HFFc6 (cell line): ENCODE measurements at places on chromosomes 5 and 9. TPM values are rescaled to one million over a fixed set of nuclear protein-coding genes. Genes with fewer than 3 reads are reported as not detected.
A peak's percentile ranks its signal among the peaks of the same experiment; 100 is the strongest.

The EPB41L4B gene
- 0.06 to 0.33 TPM (median 0.08 TPM) in 3 replicates for total RNA-seq

The SLC46A2 gene
- not detected in 3 replicates for total RNA-seq

The TRIM7 gene
- 2.0 to 7.5 TPM (median 4.4 TPM) in 3 replicates for total RNA-seq

The TAL2 gene
- not detected in 3 replicates for total RNA-seq

- DNase-seq: no peak
These were observed 3.7 kb upstream of the CD274 start for GRCh38 chr9:5446451-5447236.

The NR5A1 gene
- not detected in 3 replicates for total RNA-seq

GRCh38 chr5:150918613-150919012 lies 13.8 kb upstream of the ZNF300 start:
- DNase-seq: peak; percentile 85

DNA sequence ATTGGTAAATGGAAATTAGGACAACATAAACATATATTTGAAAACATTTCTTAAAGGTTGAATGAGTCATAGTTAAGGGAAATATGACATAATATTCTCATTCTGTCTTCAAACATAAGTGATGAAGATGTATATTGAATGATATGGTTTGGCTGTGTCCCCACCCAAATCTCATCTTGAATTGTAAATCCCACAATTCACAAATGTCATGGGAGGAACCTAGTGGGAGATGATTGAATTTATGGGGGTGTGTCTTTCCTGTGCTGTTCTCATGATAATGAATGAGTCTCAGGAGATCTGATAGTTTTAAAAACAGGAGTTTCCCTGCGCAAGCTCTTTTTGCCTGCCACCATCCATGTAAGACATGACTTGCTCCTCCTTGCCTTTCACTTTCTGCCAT lies 104.4 kb upstream of the MPDZ start:
- DNase-seq: no peak

The ARL10 gene
- total RNA-seq: 6.6 to 7.7 TPM (median 7.2 TPM) in 3 replicates

DNA sequence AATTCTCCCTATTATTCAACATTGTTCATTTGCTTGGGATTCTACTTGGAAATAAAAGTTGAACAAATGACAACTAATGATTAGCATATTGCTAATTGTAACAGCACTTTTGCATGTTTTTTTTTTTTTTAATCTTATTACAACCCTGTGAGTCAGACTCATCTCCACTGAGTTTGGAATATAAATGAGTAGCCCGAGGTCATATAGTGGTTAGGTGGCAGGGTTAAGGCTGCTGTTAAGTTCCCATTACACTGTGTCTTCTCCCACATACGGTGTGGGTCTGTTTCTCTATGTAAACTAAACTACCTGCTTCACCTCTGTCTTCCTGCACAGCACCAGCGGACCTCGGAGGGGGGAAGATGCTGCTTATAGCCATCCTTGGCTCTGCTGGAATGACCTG lies 92.4 kb downstream of the EQTN start:
- peak; percentile 50 for DNase-seq

DNA sequence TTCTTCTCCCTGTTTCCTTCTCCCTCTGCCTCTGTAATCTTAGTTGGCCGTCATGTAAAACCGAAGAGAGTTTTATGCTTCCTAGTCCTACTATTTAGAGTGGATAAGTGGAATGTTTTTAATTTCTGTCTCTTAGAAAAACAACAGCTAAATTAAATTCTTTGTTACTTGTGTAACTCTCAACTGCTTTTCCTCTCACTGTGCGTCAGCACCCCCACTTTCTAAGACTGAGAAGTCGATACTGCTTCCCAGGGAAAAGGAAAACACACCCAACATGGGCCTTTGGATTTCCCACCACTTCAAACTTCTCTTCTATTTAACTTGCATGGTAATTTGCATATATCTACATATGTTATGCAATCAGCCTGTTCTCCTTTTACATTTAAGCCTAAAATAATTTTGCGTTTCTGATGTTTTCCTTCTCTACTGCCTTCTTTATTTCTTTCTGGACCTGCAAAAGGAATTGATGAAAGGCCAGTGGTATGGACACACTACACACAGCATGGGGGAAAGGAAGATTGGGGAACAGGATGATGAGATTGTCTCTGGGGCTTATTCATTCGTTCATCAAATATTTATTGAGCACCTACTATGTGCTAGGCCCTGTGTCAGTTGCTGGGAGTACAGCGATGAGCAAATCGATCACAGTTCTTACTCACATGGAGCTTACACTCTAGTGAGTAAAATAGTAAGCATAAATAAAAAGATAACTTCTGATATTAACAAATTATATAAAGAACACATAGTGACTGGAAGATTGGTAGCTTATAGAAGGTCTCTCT lies 52.5 kb upstream of the CTNNA1 start:
- no peak for DNase-seq

The CDKN2B-AS1 gene
- total RNA-seq: 0.83 and 1.5 TPM in 2 replicates

DNA sequence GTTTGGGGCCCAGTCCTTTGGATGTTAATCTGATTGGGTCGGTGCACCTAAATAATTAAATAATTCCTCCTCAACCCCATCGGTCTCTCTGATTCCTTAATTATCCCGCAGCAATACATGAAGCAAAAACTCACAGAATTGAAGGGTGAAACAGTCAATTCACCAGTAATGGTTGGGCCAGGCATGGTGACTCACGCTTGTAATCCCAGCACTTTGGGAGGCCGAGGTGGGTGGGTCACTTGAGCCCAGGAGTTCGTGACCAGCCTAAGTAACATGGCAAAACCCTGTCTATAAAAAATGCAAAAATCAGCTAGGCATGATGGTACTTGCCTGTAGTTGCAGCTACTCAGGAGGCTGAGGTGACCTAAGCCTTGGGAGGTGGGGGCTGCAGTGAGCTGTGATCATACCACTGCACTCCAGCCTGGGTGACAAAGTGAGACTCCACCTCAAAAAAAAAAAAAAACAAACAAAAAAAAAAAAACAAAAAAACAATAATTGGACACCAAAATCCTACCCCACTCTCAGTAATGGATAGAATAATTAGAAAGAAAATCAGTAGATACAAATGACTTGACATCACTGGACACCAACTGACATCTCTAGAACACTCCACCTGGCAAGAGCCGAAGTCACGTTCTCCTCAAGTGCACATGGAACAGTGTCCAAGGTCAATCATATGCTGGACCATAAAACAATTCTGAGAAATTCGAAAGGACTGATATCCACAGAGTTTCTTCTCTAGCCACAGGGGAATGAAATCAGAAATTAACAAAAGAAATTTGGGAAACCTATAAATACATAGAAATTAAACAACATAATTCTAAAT lies 5.3 kb downstream of the ABO start:
- no peak for DNase-seq

- DNase-seq: no peak
These were observed 135.0 kb upstream of the LHFPL2 start for GRCh38 chr5:78783434-78784130.
